Motor neuron (in vitro differentiated cells): ENCODE measurements at places on chromosomes 7 and 10. TPM values are rescaled to one million over a fixed set of nuclear protein-coding genes. Genes with fewer than 3 reads are reported as not detected.

The GDF2 gene
- not detected in 2 replicates for total RNA-seq

The JCAD gene
- 6.8 and 6.9 TPM in 2 replicates for total RNA-seq

The USP6NL gene
- 21.9 and 22.9 TPM in 2 replicates for total RNA-seq

The RPEL1 gene
- 1.3 and 1.5 TPM in 2 replicates for total RNA-seq

The ATOH7 gene
- total RNA-seq, result 1.7 and 2.2 TPM in 2 replicates

The PLEKHS1 gene
- total RNA-seq, result 0.14 and 0.19 TPM in 2 replicates

The RHBDD2 gene
- total RNA-seq, result 54.3 and 58.9 TPM in 2 replicates

The SEMA3E gene
- 4.3 and 4.9 TPM in 2 replicates for total RNA-seq

The SPDYE2B gene
- total RNA-seq, result not detected in 2 replicates

The TRIM73 gene
- total RNA-seq, result 4.6 and 6.8 TPM in 2 replicates

The NPY4R2 gene
- total RNA-seq, result 2.1 TPM in 1 of 2 replicates, not detected in the other

The UCMA gene
- total RNA-seq, result not detected in 2 replicates

The CYP3A7 gene
- total RNA-seq, result 1.1 and 1.2 TPM in 2 replicates

The FANK1 gene
- 41.0 and 45.9 TPM in 2 replicates for total RNA-seq

The WNT8B gene
- total RNA-seq, result 0.34 and 0.43 TPM in 2 replicates

The STEAP4 gene
- total RNA-seq, result 0.33 and 0.39 TPM in 2 replicates

The UTF1 gene
- total RNA-seq, result not detected in 2 replicates

The ANKRD30A gene
- total RNA-seq, result 0.17 and 0.18 TPM in 2 replicates

The DNAJC2 gene
- total RNA-seq, result 24.7 and 26.8 TPM in 2 replicates

The ADAM12 gene
- 0.63 and 1.5 TPM in 2 replicates for total RNA-seq

The KCND2 gene
- 10.4 and 11.6 TPM in 2 replicates for total RNA-seq

The STK32C gene
- total RNA-seq, result 24.8 and 27.7 TPM in 2 replicates

The CYP2C9 gene
- total RNA-seq, result not detected in 2 replicates

The HMX2 gene
- 0.14 and 0.19 TPM in 2 replicates for total RNA-seq

The ANKRD7 gene
- total RNA-seq, result not detected in 2 replicates

The SLC26A4 gene
- total RNA-seq, result 0.73 TPM in 1 of 2 replicates, not detected in the other

The MARCHF5 gene
- total RNA-seq, result 14.4 and 18.2 TPM in 2 replicates

The TRIL gene
- total RNA-seq, result 0.60 and 0.63 TPM in 2 replicates

The LRRN3 gene
- total RNA-seq, result 4.3 and 5.8 TPM in 2 replicates

The RAPGEF5 gene
- 22.1 and 22.2 TPM in 2 replicates for total RNA-seq

The HOXA5 gene
- total RNA-seq, result 75.7 and 76.1 TPM in 2 replicates

The FGL2 gene
- 0.04 and 0.32 TPM in 2 replicates for total RNA-seq

The MMD2 gene
- 0.05 and 0.13 TPM in 2 replicates for total RNA-seq

The OR13A1 gene
- 0.13 and 0.18 TPM in 2 replicates for total RNA-seq

The PPP1R3C gene
- total RNA-seq, result 5.2 and 5.3 TPM in 2 replicates

The CUZD1 gene
- 1.9 TPM in 2 replicates for total RNA-seq

The LEP gene
- total RNA-seq, result 0.58 TPM in 1 of 2 replicates, not detected in the other

The KAZALD1 gene
- 47.5 and 51.5 TPM in 2 replicates for total RNA-seq

The SPDYE5 gene
- 5.8 and 5.9 TPM in 2 replicates for total RNA-seq

The ASIC3 gene
- 1.0 and 1.5 TPM in 2 replicates for total RNA-seq

The TUBAL3 gene
- not detected in 2 replicates for total RNA-seq

The DBF4 gene
- total RNA-seq, result 38.1 and 40.5 TPM in 2 replicates

The TIAL1 gene
- 35.6 and 73.2 TPM in 2 replicates for total RNA-seq

The FXYD4 gene
- total RNA-seq, result not detected in 2 replicates

The BUD23 gene
- total RNA-seq, result 52.6 and 58.4 TPM in 2 replicates

The TMEM184A gene
- total RNA-seq, result 0.25 and 0.32 TPM in 2 replicates

The FAM53B gene
- 26.2 and 28.6 TPM in 2 replicates for total RNA-seq

The TMEM229A gene
- total RNA-seq, result 1.4 and 2.6 TPM in 2 replicates

The STEAP2 gene
- 8.6 and 9.4 TPM in 2 replicates for total RNA-seq
